Esophagus mucosa (tissue), 1 donor: ENCODE measurements at places on chromosomes 7 and 10.
A peak's percentile ranks its signal among the peaks of the same experiment; 100 is the strongest.

DNA sequence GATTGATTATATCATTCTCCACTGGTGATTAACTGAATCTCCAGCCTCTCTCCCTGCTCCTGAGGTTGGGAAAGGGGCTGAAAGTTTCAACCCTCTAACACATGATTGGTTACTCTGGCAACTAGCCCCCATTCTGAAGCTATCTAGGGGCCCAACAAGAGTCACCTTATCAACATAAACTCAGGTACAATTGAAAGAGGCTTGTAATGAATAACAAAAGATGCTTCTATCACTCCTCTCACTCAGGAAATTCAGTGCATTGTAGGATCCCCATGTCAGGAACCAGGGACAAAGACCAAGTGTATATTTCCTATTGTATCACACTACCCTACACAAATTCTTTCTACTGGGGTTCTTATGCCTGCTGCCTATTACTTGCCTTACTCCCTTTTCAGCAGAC lies 123.9 kb upstream of the SLC13A1 start:
- ATAC-seq = no peak

GRCh38 chr7:117069379-117069778 lies 116.1 kb downstream of the ST7 start:
- ATAC-seq = no peak

GRCh38 chr10:1057106-1057657 lies 997 bp downstream of the WDR37 start:
- ATAC-seq = no peak

- no peak for ATAC-seq
These were observed 222.7 kb upstream of the C7orf33 start for GRCh38 chr7:148367731-148368475.

- ATAC-seq = no peak
These were observed 387.3 kb downstream of the TNS3 start for GRCh38 chr7:47194516-47195057.

DNA sequence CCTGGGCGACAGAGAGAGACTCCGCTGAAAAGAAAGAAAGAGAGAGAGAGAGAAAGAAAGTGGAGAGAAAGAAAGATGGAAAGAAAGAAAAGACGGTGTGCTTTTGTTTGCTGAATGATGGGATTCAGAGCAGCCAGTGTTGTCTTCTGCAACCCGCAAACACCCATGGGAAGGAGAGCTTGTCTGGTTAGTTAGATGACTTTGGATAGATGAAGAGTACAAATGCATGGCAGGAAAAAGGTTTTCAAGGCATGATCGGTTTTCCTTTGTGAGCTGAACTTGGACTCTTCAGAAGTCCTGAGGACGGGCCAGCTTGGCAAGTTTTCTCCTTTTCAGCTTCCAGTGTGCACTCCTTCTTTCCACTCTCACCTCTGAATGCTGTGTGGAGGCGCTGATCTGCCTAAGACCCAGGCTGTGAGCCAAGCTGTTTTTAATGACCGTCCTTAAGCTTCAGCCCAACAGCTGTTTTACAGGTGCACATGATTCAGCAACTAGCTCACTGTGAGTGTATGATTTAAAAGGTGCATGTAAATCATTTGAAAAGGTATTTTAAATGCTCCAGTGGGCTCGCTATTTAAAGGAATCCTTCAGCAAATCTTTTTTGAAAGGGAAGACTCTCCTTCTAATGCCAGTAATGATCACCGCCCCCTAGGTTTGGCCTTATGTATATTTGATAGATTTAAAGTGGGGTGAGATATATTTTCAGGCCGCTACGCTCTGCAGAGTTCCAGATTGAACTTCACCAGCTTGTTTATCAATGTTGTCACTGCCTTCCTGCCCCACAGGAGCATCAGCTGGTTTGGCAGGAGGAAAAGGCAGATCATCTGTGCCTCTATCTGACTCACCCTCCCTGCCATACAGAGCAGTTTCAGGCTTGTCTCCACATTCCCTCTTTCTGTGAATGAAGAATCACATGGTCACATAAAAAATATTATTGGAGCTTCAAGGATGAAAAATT lies 115.0 kb downstream of the PLXDC2 start:
- peak; percentile 95 for ATAC-seq

- ATAC-seq = no peak
These were observed 18.3 kb downstream of the NOD1 start for GRCh38 chr7:30460246-30460633.

GRCh38 chr7:81691199-81691821 lies 78.5 kb downstream of the HGF start:
- no peak for ATAC-seq

DNA sequence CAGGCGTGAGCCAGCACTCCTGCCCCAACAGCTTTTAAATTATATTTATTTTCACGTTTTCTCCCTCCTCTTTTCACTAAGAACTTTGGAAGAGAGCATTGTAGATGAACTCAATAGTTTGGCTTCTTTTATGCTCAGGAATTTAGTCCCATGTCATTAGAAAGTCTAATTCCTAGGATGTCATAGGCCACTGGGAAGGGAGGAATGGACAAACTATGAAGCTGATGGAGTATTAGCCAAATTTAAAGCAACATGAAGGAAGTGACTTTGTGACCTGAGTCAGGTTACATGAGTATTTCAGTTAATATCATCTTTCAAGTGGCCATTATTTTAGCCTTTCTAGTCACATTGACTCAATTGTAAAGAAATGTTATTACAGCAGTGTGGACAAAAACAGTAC lies 18.0 kb upstream of the OPN4 start:
- ATAC-seq = no peak

GRCh38 chr10:126203746-126204145 lies 184.5 kb downstream of the ADAM12 start:
- no peak for ATAC-seq

DNA sequence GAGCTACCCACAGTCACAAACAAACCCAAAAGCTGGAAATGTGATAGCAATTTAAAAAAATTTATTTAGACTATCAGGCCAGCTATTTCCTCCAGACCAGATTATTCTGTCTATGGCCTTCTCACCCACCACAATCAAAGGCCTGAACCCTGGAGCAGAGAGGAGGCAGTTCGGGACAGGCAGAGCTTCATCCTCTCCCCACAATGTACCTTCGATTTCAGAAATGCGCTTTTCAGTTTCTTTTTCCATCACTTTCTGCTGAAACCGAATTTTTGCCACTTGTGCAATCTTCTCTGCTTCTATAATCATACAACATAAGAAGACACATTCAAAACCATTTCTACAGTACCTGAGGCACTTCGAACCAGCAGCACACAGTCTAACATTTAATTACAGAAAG lies 29.9 kb downstream of the ERLIN1 start:
- ATAC-seq = no peak

DNA sequence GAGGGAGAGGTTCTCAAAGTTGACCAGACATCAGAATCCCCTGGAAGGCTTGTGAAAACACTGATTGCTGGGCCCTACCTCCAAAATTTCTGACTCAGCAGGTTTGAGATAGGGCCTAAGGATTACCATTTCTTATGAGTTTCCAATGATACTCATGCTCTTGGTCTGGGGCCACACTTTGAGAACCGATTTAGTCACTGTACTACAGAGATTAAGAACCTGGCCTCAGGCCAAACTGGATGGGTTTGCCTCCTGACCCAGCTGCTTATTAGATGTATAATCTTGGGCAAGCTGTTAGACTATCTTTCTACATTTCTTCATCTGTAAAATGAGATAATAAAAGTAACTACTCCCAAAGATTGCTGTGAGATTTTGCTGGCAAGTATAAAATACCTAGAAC lies 77.1 kb upstream of the SCIN start:
- no peak for ATAC-seq

DNA sequence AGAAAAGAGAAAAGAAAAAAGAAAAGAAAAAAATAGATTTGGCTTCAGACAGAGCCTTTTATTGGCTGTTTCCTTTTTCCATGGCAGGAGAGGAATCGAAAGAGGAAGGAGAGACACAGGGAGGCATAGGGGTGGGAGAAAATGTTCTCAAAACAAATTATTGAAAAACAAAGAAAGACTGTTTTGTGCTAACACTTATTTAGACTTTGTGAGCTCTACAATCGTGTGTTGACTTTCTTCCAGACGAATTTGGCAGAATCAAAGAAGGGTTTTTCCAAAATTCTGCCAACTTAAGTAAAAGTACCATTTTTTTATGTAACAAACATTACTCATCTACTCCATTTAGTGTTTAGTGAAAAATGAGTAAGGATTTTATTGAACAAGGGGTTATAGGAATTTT lies 982.2 kb downstream of the REEP3 start:
- ATAC-seq = no peak

DNA sequence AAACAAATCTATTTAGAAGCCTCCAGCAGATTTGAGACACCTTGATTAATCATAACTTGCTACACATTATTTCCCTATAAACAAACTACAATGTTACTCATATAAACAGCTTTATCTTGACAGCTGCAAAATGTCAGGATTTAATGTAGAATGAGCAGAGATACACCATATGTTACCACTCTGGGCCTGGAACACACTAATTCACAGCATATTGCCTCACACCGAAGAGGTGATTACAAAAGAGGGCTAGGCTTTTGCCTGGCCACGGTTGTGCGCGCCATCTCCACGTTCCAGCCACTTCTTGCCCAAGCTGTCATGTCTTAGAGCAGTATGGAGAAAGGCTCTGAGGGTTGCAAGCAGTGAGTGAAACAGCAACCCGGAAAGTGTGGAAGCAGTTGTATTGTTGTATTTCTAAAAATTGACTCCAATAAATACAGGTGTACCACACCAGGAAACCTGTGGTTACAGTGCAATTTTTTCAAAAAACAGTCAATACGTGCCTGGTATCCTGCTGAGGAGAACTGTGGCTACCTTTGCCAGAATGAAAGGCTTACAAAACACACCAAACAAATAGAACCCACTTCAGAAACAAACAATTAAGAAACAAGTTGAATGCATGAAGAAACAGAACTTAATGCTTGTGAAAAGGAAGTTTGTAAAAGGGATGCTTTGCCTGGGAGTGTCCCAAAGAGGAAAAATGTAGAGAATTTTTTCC lies 498.1 kb downstream of the PLXNA4 start:
- ATAC-seq = no peak

GRCh38 chr7:156376317-156376716 lies 264.3 kb upstream of the RNF32 start:
- ATAC-seq = no peak

- no peak for ATAC-seq
These were observed 22.8 kb downstream of the PWWP2B start for GRCh38 chr10:132419538-132420468.

DNA sequence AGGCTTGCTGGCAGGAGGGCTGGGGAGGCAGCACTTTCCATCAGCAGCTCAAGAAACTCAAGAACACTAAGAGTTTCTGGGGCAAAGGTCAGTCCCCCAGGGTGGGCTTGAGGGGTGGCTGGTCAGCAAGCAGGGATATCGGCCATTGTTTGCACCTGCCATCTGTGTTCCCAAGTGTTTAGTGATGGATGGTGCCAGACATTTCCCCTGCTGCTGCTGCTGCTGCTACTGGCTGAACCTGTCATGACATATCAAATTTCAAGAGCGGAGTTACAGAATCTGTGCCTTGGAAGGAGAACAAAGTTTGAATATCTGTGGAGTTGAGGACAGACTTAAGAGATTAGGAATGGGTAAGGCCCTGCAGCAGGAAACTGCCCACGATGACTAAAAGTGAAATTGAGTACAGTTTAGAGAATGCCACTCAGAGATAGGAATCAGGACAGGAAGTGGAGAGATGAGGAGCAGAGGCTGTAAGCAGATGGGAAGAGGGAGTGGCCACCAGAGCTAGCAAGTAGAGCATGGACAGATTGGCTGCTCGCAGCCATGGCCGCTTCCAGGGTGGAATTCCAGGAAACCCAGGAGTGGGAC lies 39.2 kb upstream of the PPP1R3C start:
- peak; percentile 38 for ATAC-seq

GRCh38 chr10:14408139-14408538 lies 77.4 kb upstream of the FRMD4A start:
- ATAC-seq = no peak

DNA sequence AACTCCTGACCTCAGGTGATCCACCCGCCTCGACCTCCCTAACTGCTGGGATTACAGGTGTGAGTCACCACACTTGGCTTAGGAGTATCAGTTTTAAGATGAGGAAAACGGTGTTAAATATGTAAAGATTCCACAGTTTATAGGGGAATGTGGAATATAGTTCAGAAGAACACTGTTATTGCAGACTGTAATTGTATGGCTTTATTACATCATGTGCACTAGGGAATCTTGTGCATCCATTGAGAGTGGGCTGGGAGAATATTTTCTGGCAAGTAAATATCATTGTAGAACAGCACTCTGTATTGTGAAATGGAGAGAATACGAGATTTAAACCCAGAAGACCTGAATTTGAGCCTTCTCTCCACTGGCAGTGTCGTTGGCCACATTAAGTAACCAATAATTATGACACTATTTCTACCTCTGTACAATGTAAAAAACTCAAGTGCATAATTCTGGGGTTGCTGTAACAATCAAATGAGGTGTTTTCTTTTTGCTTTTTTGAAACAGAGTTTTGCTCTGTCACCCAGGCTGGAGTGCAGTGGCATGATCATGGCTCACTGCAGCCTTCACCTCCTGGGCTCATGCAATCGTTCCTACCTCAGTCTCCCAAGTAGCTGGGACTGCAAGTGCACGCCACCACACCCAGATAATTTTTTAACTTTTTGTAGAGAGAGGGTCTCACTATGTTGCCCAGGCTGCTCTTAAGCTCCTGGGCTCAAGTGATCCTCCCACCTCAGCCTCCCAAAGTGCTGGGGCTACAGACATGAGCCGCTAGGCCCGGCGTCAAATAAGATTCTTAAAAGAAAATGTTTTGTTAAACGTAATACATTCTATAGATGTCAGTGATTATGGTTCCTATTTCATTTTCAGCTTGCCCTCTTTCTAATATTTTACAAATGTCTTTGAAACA lies 12.0 kb upstream of the PARD3 start:
- no peak for ATAC-seq

GRCh38 chr7:94940241-94940640 lies 32.8 kb downstream of the PPP1R9A start:
- ATAC-seq = no peak

GRCh38 chr10:7592627-7593026 lies 74.1 kb downstream of the ITIH5 start:
- ATAC-seq = no peak

GRCh38 chr7:16114633-16115032 lies 306.7 kb downstream of the CRPPA start:
- no peak for ATAC-seq

- no peak for ATAC-seq
These were observed 150.9 kb downstream of the SEMA3A start for GRCh38 chr7:84043661-84044191.

- no peak for ATAC-seq
These were observed 715.0 kb upstream of the CELF2 start for GRCh38 chr10:10302689-10303088.

- peak; percentile 47 for ATAC-seq
These were observed 13.5 kb downstream of the ASL start for GRCh38 chr7:66088861-66089838.

DNA sequence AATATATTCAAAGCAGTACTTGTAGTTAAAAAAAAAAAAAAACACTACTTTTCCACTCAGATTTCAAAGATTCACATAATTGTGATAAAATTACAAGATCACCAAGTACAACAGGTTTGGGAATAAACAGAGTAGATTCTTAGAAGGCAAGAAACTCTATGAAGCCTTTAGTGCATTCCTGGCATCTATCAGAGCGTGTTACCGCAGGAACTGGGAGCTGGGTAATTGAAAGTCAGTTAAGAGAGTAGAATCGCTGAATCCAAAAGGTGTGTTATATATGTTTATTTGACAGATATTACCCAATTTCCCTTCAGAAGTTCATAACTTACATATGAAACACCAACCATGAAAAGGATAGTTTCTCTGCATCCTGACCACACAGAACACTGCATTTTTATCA lies 159.2 kb upstream of the PLXNA4 start:
- no peak for ATAC-seq
